ENCODE measurements at places on chromosomes 2 and 18.
A peak's percentile ranks its signal among the peaks of the same experiment; 100 is the strongest.

GRCh38 chr18:60172030-60172429 lies 200.5 kb downstream of the MC4R start:
- DNase-seq: no peak

DNA sequence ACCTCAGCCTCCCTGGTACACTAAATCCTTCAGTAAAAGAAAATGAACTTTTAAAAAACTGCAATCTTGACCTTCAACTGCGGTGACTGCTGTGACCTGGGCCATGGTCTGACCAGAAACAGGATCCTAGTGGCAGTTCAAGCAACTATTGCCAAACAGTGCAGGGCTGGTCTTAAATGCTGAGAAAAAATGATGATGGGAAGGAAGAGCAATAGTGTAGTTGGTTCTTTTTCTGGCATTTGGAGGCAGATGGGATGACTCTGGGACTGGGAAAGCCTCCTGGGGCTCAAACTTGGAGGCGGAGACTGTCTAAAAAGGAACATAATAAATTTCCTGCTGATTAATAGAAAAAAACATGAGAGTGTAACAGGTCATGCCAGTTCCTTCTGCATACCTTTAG lies 45.4 kb downstream of the CHN1 start:
- no peak for DNase-seq

GRCh38 chr2:20544153-20544747 lies 97.4 kb downstream of the RHOB start:
- peak; percentile 60 for DNase-seq

- DNase-seq: no peak
Measured at GRCh38 chr2:96347395-96347794, 11.8 kb downstream of the NCAPH start.

GRCh38 chr18:53489266-53489665 lies 735.2 kb downstream of the MBD2 start:
- DNase-seq: no peak

- peak; percentile 9 for DNase-seq
Measured at GRCh38 chr2:237505188-237505939, 18.3 kb downstream of the MLPH start.

DNA sequence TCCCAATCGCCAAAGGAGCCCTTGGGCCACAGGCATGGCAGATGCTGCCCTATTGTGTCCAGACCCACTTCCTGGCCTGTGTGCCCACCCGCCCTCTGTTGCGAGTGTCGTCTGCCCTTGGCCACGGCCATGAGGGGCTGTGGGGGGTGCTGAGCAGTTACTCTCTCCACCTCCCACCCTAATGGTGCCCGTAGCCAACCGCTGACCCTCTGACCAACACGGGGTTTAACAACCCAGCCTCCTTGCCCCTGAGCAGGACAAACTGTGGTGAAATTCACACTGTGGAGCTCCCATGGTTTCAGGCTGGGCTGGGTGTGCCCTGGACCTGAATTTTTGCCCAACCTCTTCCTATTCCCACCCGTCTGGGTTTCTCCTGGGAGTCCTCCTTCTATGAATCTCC lies 145.7 kb upstream of the HDAC4 start:
- DNase-seq: peak; percentile 7

DNA sequence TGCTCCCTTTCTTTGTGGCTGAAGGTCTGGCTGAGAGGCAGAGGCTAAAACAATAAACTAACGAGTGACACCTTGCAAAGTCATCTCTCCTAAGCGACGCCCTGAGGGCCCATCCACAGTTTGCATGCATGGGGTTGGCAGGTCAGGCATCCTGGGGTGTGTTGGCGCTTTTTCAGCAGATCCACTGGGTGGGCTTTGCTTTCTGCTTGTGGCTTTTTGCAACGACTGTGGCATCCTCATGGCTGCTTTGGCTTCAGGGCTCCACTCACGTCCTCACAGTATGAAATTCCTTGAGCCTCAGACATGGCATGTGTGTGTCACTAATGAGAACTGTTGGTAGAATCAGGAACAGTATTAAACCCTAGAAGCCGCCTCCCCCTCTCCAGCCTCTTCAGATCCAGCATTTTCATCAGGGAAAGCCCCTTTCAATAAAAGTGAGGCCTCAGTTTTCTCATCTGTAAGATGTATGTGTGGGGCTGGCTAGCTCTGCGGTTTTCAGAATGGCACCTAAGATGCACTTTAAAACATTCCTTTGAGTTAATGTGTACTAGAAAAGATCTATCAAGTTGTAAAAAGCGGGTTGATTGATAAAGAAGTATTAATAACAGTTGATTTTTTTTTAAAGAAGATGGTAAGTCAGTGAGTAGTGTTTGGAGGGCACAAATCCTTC lies 72.5 kb downstream of the SH3BP4 start:
- DNase-seq: no peak

DNA sequence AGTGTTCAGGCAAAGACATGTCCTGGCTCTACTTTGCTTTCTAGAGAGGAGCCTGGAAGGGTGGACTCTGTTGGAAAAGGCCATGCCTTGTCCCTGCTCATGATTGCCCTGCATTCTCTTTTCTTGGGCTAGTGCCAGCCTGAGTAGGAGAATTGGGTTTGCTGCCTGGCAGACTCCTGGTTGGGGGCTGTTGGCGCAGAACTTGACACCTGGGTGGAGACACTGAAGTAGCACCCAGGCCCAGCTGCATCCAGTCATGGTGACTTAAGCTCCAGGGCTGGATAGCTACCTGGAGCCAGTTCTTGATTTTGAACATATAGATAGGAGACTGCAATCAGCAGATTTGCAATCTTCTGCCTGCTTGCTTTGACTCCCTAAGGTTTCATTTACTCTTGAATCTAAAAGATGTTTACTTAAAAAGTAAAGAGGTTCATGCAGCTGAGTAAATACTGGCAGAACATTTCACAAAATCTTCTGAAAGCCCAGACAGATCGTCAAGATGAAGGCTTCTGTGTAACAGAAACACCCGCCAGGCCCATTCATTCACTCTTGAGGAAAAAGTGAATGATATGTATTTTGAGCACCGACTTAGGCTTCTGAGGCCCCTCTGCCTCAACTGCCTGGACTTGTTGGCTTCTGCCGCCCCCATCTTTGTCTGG lies 38.0 kb upstream of the YWHAQ start:
- peak; percentile 45 for DNase-seq

- peak; percentile 57 for DNase-seq
Measured at GRCh38 chr2:237154884-237155851, 69.5 kb downstream of the COPS8 start.

DNA sequence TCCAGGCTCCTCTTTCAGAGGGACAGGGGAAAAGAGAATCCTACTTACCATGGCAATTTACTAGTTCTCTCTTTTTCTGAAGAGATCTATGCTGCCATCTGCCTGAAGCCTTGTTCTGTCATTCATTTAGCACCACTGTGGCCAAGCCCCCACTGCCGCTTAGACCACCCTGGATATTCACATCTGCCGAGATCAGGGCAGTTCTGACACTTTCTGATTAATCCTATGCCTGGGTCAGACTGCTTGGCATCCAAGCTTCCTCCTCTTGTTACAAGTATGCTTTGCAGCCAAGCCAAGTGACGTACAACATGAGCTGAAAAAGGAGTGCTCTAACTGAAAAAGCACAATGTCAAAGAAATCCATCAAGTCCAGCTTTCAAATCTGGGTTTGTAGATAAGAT lies 332.6 kb downstream of the SUCLG1 start:
- peak; percentile 42 for DNase-seq

- DNase-seq: no peak
Measured at GRCh38 chr2:223846515-223846914, 9.1 kb upstream of the AP1S3 start.

DNA sequence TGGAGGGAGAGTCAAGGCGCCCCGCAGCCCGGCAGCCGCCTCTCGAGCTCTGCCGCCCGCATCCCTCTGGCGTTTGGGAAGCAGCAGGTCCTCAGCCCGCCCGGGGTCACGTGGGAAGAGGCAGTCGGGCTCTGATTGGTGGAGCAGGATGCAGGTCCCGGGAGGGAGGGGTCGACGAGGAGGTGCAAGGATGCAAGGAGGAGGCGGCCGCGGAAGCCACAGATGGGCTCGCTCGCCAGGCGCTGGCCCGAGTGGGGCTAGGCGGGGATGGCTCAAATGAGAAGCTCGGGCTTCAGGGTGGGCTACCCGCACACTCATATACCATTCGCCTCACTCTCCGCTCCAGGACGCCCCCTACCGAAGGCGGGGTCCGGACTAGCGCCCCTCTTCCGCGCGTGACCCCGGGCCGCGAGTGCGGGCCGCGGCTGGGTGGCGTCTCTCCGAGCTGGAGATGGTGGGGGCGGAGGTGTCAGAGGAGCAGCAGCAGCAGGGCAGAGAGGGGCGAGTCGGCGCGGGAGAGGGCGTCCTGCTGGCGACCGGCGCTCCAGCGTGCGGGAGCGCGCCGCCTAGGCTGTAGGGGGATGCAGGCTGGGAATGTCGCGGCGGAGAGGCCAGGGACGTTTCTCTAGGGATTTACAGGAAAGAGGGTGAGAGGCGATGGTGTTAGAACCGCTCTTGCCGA lies at the start of gene TMEFF2:
TMEFF2 (minus strand) TSS at position 68 of the 682 bp plus-strand sequence. CDS start 409 bp downstream, outside the sequence.
- peak; percentile 94 for DNase-seq

- no peak for DNase-seq
Measured at GRCh38 chr2:30355306-30355705, 91.7 kb upstream of the LCLAT1 start.

GRCh38 chr18:23661735-23662308 lies 889 bp downstream of the ANKRD29 start:
- DNase-seq: no peak

DNA sequence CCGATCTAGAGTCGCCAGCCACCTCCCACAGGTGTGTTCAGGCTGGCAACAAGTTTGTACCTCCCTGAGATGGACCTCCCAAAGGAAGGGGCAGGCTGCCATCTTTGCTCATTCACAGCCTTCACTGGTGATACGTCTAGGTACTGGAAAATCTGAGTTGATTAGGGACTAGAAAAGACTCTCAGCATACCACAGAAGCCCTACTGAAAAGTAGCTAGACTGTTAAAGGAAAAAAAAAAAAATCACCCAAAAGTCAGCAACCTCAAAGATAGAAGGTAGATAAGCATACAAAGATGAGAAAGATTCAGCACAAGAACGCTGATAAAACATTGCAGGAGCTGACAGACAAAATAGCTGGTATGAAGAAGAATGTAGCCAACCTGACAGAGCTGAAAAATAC lies 128.6 kb upstream of the WDR75 start:
- no peak for DNase-seq

GRCh38 chr2:42424033-42424432 lies 63.0 kb upstream of the COX7A2L start:
- peak; percentile 32 for DNase-seq

DNA sequence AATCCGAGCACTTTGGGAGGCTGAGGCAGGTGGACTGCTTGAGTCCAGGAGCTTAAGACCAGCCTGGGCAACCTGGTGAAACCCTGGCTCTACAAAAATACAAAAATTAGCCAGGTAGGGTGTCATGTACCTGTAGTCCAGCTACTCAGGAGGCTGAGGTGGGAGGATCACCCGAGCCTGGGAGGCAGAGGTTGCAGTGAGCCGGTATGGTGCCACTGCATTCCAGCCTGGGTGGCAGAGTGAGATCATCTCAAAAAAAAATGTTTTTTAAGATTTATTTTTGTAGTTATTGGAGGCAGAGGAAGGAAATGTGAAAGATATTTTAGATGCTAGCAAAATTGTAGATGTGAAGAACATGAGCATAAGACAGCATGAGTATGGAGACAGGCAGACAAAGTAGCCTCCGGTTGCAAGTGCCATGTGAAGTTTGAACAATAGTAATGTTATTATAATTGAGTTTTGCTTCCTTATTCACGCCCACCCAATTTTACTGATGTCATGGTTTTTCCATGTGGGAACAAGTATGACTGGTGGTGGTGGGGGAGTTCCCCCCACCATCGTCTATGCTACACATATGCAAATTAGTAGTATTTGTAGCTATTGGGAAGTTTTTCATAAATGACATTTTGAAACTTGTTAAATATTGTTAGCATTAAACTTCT lies 18.0 kb downstream of the REL start:
- DNase-seq: no peak

GRCh38 chr2:146997488-146997887 lies 847.3 kb upstream of the ACVR2A start:
- DNase-seq: no peak

DNA sequence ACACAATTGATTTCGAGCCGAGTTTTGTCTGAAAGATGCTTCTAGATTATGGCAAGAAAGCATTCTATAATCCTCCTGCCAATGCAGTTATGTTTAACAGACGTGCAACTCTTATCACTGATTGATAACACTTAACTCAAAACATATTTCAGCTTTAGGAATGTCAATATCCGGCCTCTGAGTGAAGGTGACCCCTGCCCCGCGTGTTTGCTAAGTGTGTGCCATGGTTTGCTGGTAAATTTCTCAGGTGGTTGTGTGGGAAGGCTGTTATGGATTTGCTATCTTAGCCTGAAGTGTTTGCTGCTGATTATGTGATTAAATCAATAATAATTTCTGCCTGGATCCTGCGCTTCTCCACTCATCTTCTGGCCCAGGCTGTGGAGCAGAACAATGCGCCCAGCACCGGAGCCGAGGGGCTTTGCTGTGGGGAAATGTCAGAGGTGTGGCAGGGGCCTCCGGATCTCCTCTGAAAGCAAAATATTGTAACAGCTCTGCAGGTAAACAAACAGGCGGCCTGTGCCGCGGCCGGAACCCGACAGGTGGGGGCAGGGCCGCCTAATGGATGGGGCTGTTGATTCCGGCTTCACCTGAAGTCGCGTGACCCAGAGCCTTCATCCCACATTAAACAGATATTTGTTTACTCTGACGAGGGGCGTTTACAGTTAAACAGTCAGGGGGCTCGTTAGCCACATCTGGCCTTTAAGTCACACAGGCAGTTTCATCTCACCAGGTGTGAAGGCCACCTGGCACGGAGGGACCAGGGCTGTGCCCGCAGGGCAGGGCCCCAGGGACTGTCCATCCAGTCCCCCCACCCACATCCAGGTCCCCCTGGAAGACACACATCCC lies 210.7 kb upstream of the SALL3 start:
- DNase-seq: no peak

DNA sequence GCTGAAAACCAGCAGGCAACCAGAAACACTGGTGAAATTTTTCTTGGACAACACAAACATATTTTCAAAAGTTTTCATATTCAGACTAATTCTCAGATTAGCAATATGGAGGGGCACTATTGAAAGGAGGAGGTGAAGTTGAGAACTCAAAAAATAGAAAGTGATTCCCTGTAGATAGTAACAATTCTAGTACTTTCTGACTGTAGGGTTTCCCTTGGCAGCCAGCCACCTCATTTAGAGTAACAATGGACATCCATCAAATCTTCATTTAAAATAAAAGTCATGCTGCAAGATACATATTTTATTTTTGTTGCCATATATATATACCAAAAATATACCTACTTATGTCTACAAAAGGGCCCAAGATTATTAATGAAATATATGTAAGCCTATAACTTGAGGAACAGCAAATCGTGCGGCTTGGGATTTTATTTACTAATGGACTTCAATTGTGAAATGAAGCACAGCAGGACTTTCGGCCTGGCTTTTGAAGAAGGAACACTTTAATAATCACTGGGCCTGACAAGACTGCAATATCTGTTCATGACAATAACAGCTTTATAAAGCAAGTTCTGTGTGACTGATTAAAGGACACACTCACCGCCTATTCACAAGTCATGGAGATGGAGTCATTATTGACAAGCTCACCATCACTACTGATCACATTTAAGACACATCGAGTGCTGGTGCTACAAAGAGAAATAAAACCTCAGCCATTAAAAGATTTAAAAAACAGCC lies 6.8 kb upstream of the NR4A2 start:
- no peak for DNase-seq

All from right hindlimb (tissue), 1 donor.